AG04449 (cell line): ENCODE measurements at places on chromosomes 11 and 22.

- DNase-seq: no peak
Observed at GRCh38 chr11:119181677-119182412, 3.4 kb upstream of the NHERF4 start.

DNA sequence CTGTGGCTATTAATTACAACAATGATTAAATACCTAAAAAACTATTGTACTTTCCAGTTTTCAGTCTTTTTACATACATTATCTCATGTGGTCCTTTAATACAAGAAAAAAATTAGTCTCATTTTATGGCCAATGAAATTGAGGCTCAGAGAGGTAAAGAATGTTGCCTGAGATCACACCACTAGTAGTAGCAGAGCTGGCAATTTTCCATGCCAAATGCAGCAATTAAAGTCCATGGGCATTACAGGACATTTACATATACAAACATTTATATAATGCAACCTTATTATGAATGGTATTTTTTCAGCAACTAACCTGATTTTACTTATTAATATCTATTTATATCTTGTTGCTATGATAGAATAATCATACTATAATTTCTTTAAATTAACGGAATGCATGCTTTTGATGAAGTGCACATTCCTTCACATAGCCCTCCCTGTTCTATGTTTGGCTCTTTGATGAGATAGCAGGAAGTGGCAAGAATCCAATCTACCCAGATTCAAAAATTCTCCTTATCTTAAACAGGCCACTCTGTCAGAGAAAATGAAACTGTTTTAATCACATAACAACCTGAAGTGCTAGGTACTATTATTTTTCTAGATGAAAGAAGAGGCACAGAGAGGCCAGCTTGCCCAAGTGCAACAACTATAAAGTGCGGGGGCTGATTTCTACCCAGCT lies 120.9 kb upstream of the LDLRAD3 start:
- no peak for DNase-seq

DNA sequence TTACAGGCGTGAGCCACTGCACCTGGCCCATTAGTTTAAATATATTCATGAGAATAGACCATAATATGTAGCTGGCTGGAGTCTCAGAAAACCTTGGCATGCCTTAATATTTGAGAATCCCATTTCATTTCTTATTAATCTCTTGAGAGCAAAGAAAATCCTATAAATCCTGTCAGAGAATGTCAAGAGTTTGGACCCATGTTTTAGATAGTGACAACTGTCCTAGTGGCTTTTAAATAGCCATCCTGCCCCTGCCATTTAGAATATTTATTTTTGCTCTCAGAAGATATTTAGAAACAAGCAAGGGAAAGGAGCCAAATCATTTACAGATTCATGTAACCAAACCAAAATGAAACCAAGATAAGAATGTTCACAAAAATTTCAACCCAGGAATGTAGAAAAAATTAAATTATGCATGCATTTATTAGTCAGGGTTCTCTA lies 107.2 kb downstream of the SWAP70 start:
- DNase-seq: no peak

GRCh38 chr22:20011123-20011992 lies 5.3 kb downstream of the ARVCF start:
- no peak for DNase-seq

DNA sequence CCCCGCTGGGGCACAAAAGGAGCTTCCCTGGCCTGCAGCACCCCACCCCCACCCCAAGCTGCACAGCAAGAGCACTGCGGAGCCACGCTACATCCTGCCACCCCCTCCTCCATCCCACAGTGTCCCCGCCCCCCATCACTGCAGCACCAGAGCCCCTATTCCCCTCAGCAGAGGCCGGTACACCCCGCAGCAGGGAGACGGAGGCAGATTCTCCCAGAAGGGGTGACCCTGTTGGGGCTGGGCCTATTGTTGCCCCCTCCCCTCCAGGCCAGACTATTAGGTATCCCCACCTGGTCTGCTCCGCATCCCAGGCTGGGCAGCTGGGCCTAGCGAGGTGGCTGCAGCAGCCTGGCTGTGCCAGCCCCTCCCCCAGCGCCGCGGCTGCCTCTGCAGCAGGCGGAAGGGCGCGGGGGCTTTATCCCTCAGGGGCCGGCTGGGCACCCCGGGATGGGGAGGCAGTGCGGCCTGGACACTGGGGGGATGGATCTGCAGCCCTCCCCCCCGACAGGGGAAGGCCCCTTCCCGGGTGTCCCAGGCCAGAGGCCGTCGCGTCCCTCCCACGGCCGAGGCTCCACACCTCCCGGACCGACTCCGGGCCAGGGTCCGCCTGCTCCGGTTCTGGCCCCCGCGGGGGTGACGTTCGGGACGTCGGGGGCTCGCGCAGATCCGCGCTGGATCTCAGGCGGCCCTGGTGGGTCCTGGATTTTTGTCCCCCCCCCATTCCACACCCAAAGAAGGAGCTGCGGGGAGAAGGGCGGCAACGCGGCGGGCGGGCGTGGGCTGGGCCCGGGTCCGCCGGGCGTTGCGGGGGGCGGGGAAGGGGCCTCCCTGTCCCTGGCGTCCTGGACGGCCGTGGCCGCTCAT lies 943 bp downstream of the DUSP8 start:
- no peak for DNase-seq

GRCh38 chr11:13763341-13763740 lies 94.9 kb downstream of the FAR1 start:
- no peak for DNase-seq

- DNase-seq: no peak
Observed at GRCh38 chr11:126337126-126337473, 18.4 kb upstream of the ST3GAL4 start.

- DNase-seq: no peak
Observed at GRCh38 chr11:76169473-76169896, 36.8 kb downstream of the WNT11 start.

- no peak for DNase-seq
Observed at GRCh38 chr11:101718402-101718801, 134.6 kb upstream of the TRPC6 start.
